GM23248 (cell line): ENCODE measurements at places on chromosomes 1 and 21. TPM values are rescaled to one million over a fixed set of nuclear protein-coding genes. Genes with fewer than 3 reads are reported as not detected.

Gene TDRD10
- not detected in 2 replicates for polyA plus RNA-seq

- H3K4me1 ChIP-seq = no peaks in the 10 kb centered on the region
- DNase-seq = peak; percentile 60
- H3K4me3 ChIP-seq = no peak overlapping the region
- H3K36me3 ChIP-seq = no peaks in the 10 kb centered on the region
Measured at GRCh38 chr21:42414928-42415769, 11.4 kb downstream of the UBASH3A start.

- peaks cover 25% of the 10 kb centered on the region for H3K4me1 ChIP-seq
- no peak overlapping the region for H3K4me3 ChIP-seq
- no peaks in the 10 kb centered on the region for H3K36me3 ChIP-seq
Measured at GRCh38 chr1:87872189-87872588, 543.5 kb downstream of the LMO4 start.

DNA sequence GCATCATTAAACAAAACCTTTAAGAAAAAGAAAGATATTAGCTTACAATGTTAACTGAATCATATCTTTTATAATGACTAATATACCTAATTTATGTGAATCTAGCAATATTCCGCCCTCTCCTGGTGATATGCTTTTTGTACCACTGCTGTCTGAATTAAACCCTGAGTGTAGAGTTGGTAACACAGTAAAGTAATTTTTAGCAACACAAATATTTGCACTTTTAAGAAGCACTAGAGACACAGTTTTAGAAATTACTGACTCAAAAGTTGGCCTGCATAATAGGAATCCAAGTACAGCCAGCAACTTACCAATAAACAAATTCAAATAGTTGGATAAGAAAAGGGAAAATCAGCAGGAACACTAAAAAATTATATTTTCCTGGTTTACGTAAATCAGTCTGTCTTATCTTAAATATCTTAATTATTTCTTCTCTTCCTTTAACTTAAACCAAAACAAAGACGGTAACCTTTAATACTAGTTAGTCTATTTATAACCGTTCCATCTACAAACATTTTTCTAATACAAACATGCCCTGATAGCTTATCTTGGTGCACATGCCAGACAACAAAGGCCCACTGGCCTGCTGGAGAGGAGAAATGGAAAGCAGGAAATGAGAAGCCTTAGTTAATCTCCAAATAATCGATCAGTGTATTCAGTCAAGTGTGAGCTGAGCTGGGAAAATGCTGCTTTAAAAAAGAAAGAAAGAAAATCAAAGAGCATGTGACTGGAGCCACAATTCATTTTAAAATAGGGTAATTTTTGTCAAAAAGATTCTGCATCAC, 246.0 kb downstream of the RERE start:
- H3K4me3 ChIP-seq = peak overlapping the region; percentile 16
- H3K36me3 ChIP-seq = no peaks in the 10 kb centered on the region
- peak; percentile 77 for DNase-seq
- peaks cover 16% of the 10 kb centered on the region for H3K4me1 ChIP-seq
- H3K27me3 ChIP-seq = no peaks in the 10 kb centered on the region

DNA sequence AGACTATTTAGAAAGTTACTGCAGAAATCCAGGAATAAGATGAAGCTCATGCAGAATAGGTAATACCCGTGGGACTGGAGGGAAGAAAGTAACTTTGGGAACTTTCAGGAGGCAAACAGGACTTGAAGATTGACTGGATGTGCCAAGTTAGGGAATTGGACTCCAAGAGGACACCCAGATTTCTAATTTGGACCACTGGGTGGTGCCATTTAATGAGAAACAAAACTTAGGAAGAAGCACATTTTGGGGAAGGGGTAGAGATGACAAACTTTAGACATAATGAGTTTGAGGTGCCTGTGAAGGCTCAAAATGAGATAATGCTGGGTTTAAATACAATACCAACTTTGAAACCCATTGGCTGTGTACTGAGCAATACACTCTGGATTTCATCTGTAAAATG, 3.3 kb upstream of the B4GALT3 start:
- H3K27me3 ChIP-seq = no peaks in the 10 kb centered on the region
- DNase-seq = peak; percentile 47
- H3K4me3 ChIP-seq = no peak overlapping the region

DNA sequence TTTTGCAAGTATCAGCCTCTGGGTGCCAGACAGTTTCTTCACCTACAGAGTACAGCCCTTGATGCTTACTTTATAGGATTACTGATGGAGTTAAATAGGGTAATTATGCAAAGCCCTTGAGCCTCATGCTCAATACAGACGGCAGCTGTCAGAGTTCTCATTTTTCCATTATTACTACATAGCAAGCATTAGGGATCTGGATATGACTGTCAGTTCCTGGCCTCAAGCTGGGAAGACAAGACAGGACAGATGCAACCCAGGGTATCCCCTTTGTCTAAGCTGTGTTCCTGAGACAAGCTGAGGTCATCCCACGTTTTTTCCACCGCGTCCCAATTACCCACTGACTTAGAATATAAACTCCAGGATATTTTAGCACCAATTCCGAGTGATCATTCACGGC, 94.4 kb downstream of the SLC35F3 start:
- DNase-seq = no peak
- no peak overlapping the region for H3K27ac ChIP-seq
- no peaks in the 10 kb centered on the region for H3K36me3 ChIP-seq
- H3K4me1 ChIP-seq = no peaks in the 10 kb centered on the region
- H3K27me3 ChIP-seq = no peaks in the 10 kb centered on the region

DNA sequence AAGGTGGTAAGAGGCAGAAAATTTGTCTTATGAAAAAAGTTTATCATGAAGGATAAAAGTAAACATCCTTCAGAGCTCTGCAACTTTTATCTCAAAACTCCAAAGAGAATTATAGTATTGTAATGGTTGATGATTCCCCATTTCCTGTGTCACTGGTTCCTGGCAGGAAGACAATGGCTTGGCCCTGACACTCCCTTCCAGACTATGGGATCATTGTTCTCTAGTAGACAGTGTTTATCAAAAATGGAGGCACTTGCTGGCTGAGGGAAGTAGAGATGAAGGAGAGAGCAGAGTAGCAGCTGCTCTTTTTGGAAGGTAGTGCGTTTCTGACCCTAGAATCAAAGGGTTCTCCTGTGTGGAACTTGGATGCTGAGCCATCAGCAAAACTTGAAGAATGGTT, 145.9 kb upstream of the ATP1B1 start:
- H3K27ac ChIP-seq = no peak overlapping the region
- no peaks in the 10 kb centered on the region; the same call in 1 of the 2 replicates for H3K27me3 ChIP-seq
- no peak for DNase-seq
- no peaks in the 10 kb centered on the region for H3K36me3 ChIP-seq
- H3K4me1 ChIP-seq = no peaks in the 10 kb centered on the region
